ENCODE measurements at places on chromosomes 1 and 21.

DNA sequence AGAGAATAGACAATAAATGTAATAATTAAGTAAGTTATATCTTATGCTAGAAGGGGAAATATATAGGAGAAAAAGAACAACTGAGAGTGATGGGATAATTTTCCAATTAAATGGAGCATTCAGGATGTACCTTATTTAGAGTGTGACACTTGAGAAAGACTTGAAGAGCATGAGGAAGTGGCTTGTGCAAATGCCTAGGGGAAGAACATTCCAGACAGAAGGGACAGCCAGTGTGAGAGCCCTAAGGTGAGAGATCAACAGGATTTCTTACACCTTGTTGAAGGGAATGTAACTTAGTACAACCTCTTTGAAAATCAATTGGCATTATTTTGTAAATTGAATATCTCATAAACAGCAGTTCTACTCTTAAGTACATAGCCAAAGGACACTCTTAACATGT, 28.8 kb upstream of the TSPAN2 start:
- no peaks in the 10 kb centered on the region for H3K27me3 ChIP-seq
- H3K4me1 ChIP-seq, result peaks cover 5% of the 10 kb centered on the region
- no peak overlapping the region for H3K27ac ChIP-seq
- DNase-seq, result no peak

GRCh38 chr1:222018041-222018440, 276.2 kb upstream of the DUSP10 start:
- no peak overlapping the region for H3K4me3 ChIP-seq
- no peak for DNase-seq

GRCh38 chr1:27380224-27380623, 2.9 kb downstream of the CD164L2 start:
- peaks cover 13% of the 10 kb centered on the region for H3K4me1 ChIP-seq
- H3K4me3 ChIP-seq, result no peak overlapping the region
- H3K36me3 ChIP-seq, result no peaks in the 10 kb centered on the region
- no peak for DNase-seq
- no peaks in the 10 kb centered on the region for H3K27me3 ChIP-seq

DNA sequence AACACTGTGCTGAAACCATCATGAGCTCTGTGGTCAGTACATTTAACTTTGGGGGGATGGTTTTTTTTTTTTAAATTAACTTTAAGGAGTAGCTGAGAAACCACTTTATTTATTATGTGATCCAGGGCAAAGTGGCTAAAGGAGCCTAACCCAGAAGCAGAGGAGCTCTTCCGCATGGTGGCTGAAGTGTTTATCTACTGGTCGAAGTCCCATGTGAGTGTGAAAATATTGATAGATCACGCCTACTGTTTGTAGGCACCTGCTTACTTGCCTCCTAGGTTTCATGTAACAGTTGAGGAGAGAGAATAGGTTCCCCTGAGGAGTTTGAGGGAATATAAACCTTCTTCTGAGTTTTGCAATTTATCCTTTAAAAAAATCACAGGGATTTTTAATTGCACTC, 181.4 kb downstream of the ZP4 start:
- no peak overlapping the region for H3K4me3 ChIP-seq
- H3K36me3 ChIP-seq, result no peaks in the 10 kb centered on the region
- no peaks in the 10 kb centered on the region for H3K4me1 ChIP-seq
- no peaks in the 10 kb centered on the region for H3K27me3 ChIP-seq
- DNase-seq, result no peak

DNA sequence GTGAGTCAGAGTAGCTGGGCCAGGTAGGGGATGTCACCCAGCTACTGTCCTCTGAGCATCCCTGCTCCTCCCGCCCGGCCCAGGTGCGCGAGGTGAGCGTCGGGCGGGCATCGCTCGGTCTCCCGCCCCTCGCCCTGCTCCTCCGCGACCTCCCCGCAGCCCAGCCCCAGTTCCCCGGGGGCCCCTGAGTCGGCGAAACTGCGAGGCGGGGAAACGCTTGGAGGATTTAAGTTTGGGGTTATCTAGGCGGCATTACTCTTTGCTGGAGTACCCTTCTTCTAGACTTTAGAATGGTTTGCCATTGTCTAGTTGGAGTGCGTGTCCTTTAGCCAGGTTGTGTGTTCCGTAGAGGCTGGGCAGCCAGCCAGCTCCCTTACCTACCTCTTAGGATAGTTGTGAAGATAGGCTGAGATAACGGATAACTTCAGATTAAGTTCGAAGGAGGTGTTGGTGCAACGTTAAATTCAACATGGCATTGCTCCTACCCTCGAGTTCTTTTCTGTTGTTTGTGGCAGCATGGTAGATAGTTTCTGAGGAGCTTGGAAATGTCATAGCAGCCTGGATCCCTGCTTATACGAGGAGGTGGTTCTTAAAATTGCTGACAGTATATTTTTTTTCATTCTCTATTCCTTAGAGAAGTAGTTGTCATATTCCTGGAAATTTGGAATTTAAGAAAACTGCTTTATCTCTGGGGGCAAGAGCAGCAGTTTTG, 697 bp downstream of the AGO3 start:
- H3K4me1 ChIP-seq, result peaks cover 34% of the 10 kb centered on the region
- H3K36me3 ChIP-seq, result no peaks in the 10 kb centered on the region
- H3K27ac ChIP-seq, result peak overlapping the region; percentile 99
- H3K27me3 ChIP-seq, result no peaks in the 10 kb centered on the region
- peak overlapping the region; percentile 50 for H3K4me3 ChIP-seq

- H3K36me3 ChIP-seq, result no peaks in the 10 kb centered on the region
- H3K4me3 ChIP-seq, result no peak overlapping the region
- H3K4me1 ChIP-seq, result no peaks in the 10 kb centered on the region
- H3K27ac ChIP-seq, result no peak overlapping the region
- no peaks in the 10 kb centered on the region for H3K27me3 ChIP-seq
- DNase-seq, result peak; percentile 42
Observed at GRCh38 chr1:10195570-10195969, 14.8 kb upstream of the KIF1B start.

GRCh38 chr1:184940226-184940625, 34.1 kb downstream of the NIBAN1 start:
- H3K27ac ChIP-seq, result no peak overlapping the region
- H3K27me3 ChIP-seq, result no peaks in the 10 kb centered on the region
- no peaks in the 10 kb centered on the region for H3K4me1 ChIP-seq
- no peak overlapping the region for H3K4me3 ChIP-seq

- no peaks in the 10 kb centered on the region for H3K4me1 ChIP-seq
- H3K27me3 ChIP-seq, result no peaks in the 10 kb centered on the region
- no peak overlapping the region for H3K27ac ChIP-seq
- H3K36me3 ChIP-seq, result peaks cover 42% of the 10 kb centered on the region
Observed at GRCh38 chr21:36232641-36233040, 76.0 kb downstream of the DOP1B start.

- no peaks in the 10 kb centered on the region for H3K27me3 ChIP-seq
- no peak overlapping the region for H3K27ac ChIP-seq
- no peak overlapping the region for H3K4me3 ChIP-seq
- DNase-seq, result no peak
Observed at GRCh38 chr21:39849014-39849655, 18.1 kb upstream of the PCP4 start.

DNA sequence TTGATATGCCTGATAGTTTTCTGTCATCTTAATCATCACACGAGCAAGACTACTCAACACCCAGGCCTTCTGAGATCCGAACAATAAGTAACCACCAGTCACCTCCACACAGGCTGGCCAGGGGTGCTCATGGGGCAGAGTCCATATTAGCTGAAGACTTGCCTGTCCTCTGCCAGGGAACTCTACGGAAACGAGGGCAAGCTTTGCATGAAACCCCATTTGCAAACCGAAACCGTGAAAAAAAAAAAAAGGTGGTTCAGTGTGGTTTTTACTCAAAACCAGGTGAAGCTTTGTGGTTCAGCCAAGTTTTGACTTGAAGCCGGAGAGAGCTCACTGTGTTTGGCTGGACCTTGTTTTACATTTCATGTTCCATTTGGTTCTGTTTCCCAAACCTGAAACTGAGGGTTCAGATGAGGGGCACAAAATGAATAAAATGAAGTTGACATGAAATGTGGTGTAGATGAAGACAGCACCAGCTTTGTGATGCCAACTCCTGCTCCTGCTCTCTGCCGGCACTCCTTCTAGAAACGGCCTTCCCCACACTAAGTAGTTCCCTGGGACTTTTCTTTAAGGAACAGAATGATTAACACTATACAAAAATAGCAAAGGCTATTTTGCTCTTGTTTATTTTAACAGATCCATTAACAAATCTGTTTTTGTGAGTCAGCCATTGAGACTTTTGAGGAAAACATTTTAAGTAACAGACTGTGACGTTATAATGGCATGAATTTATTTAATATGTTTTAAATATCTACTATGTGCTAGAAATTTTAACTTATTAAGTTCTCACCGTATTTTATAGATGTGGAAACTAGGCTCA, 74.7 kb downstream of the RUNX1 start:
- no peak overlapping the region for H3K4me3 ChIP-seq
- H3K4me1 ChIP-seq, result peaks cover 2% of the 10 kb centered on the region
- no peak for DNase-seq
- no peaks in the 10 kb centered on the region for H3K36me3 ChIP-seq
- no peak overlapping the region for H3K27ac ChIP-seq

DNA sequence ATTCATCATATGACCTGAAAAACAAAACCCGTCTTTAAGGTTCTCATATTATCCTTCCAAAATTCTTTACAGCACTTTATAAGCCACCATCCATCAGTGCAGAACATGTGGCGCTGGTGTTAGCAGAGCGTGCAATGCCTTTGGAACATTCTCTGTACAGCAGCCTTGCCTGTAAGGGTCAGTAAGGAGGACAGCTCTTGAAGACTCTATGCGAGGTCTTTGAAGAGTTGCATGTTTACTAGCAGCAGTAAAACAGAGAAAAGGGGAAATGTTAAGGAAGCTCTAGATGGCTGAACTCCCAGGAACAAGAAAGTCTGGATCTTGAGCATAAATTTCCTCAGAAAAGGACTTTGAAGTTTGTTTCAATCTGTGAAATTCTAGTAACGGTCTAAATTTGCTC, 365.6 kb downstream of the DUSP10 start:
- H3K36me3 ChIP-seq, result no peaks in the 10 kb centered on the region
- DNase-seq, result no peak
- no peak overlapping the region for H3K4me3 ChIP-seq
- no peak overlapping the region for H3K27ac ChIP-seq

DNA sequence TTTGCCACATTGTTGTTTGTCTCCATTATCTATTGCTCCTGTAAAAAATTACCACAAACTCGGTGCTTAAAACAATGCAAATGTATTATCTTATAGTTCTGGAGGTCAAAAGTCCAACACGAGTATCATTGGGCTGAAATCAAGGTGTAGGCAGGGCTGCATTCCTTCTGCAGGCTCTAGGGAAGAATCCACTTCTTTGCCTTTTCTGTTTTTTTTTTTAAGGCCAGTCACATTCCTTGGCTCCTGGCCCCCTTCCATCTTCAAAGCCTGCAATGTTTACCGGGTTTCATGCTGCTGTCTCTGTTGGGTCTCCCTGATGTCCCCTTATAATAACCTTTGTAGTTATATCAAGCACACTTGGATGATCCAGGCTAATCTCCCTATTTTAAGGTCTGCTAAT, 212.7 kb downstream of the PTBP2 start:
- no peaks in the 10 kb centered on the region for H3K36me3 ChIP-seq
- H3K27ac ChIP-seq, result no peak overlapping the region
- no peak for DNase-seq
- no peak overlapping the region for H3K4me3 ChIP-seq
- H3K27me3 ChIP-seq, result no peaks in the 10 kb centered on the region
- H3K4me1 ChIP-seq, result no peaks in the 10 kb centered on the region

DNA sequence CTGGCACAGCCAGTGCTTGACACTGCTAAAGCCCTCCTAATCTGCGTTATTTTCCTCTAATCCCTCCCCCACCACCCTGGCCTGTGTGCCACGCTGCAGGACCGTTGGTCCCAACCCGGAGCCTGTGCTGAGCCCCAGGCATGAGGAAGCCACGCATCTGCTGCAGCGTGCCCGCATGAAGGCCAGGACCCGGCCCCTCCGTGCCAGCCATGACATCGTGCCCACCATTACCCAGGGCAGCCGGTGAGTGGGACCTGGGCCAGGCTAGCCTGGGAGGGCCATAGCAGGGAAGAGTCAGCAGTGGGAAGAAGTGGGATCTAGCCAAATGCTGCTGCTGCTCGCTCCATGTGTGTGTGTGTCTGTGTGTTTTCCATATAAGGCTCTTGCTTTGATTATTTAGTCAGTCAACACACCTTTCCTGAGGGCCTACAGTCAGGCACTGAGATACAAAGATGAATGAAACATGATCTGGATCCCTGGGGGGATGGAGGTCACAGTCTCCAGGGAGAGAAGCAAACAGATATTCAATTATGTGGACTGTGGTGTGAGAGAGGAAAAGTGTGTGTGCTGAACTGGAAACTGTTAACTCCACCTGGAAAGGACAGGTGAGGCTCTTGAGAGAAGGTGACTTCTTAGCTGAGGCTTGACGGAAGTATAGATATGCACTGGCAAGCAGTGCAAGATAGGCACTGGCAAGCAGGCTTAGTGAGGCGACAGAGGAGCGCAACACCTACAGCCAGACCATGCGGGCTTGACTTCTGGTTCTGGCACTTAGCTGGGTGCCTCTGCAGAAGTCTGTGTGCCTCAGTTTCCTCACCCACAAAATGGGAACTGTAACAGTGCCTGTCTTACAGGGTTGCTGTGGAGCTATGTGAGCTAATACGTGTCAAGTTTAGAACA, 15.9 kb downstream of the KIAA1614 start:
- no peaks in the 10 kb centered on the region for H3K27me3 ChIP-seq
- no peak for DNase-seq
- peak overlapping the region; percentile 42 for H3K27ac ChIP-seq
- no peak overlapping the region for H3K4me3 ChIP-seq

DNA sequence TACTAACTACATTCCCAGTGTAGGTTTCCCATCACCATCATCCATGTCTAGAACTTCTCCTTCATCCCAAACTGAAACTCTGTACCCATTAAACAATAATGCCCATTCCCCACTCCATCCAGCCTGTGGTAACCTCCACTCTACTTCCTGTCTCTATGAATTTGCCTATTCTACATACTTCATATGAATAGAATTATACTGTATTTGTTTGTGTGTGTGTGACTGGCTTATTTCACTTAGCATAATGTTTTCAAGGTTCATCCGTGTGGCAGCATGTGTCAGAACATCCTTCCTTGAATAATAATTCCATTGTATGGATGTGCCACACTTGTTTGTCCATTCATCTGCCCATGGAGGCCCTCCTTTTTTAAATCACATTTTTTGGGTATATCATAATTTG, 35.7 kb downstream of the ATP2B4 start:
- H3K4me1 ChIP-seq, result peaks cover 27% of the 10 kb centered on the region
- peak overlapping the region; percentile 69 for H3K27ac ChIP-seq
- H3K36me3 ChIP-seq, result peaks cover 2% of the 10 kb centered on the region
- H3K27me3 ChIP-seq, result no peaks in the 10 kb centered on the region

DNA sequence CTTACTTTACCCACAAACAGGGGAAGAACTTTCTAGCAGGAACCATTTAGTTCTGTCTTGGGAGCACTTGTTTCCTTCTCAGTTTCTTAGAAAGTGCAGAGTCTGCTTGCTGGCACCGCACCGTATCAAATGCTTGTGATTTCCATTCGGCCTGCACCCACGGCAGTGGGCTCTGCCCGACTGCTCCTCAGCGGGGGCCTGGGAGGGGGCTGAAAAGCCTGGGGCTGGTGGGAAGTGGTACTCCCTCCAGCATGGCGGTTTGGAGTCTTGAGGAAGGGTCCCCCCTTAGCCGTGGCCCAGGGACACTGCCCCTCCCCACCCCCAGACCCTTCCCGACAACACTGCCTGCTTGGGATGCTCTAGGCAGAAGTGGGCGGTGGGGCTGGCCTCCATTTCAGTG, 57.0 kb downstream of the KIF26B start:
- H3K36me3 ChIP-seq, result no peaks in the 10 kb centered on the region
- DNase-seq, result no peak
- H3K4me1 ChIP-seq, result no peaks in the 10 kb centered on the region
- H3K27me3 ChIP-seq, result no peaks in the 10 kb centered on the region
- H3K4me3 ChIP-seq, result no peak overlapping the region
- no peak overlapping the region for H3K27ac ChIP-seq

Data from upper lobe of left lung (tissue), 6 donors.